Neural progenitor cell (in vitro differentiated cells): ENCODE measurements at places on chromosomes 2 and 18.
A peak's percentile ranks its signal among the peaks of the same experiment; 100 is the strongest.

DNA sequence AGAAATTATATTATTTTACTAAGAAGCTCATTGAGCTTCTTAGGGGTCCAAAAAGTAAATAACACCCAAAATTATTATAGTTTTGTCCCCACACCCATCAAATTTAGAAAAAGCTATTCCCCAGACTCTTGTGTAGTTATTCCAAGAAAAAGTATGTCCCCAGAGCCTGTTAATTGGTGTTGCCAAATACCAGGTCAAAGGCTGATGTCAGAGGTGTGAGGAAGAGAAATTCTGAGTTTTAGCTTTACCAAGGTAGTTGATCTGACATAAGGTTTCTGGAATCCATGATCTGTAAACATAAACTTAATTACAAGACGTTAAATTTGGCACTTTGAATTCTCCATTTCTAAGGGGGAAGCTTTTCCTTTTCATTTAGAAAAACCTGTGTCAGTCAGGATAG lies 29.3 kb upstream of the PSME4 start:
- no peak for DNase-seq

DNA sequence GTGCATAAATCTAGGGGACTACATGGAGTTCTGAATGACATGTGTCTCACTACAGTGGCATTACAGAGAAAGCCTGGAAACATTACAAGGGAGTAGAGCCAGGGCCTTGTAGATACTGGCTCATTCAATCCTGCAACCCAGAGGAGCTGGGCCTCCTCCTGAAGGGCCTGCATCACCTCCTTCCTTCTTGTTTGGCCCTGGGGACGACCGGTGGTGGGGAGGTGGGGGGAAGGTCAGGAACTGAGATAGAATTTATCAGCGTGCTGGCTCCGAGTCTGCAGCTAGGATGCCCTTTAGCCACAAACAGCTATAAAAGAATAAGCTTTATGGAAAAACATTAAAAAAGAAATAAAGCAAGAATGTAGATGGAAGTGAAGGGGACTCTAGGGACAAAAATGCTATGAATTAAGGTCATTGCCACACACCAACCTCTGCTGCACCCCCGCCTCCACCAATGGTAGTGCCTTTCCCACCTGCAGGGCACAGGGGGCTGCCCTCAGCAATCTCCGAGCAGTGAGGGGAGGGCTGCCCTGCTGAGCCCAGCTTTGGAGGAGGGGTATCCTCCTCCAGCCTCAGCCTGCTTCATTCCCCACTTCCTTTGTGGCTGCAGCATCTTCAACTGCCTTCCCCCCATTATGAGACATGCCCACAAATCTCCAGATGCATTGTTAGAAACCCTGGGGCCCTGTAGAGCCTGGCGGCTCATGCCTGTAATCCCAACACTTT lies 149.0 kb downstream of the MSH2 start:
- DNase-seq: no peak

DNA sequence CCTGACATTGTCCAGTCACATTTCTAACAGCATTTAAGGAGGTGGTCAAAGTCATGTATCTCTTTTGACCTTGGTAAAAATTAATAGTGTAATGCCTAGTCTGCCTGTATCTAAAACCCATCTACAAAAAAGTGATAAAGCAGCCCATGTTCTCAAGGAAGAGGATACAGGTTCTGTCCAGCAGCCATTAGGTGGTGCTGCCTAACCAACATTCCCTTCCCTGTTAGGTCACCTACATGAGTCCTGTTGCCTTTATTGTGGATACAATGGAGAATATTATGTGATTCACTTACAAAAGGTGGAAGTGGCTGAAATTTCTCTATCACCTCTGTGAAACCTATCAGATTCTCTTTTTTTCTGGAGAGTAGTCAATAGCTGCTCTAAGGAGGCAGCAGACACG lies 52.5 kb downstream of the AQP4 start:
- peak; percentile 66 for DNase-seq

GRCh38 chr18:61308795-61309393 lies 24.3 kb upstream of the CDH20 start:
- DNase-seq: peak; percentile 28

GRCh38 chr2:225272173-225272572 lies 127.3 kb upstream of the NYAP2 start:
- DNase-seq: no peak

- DNase-seq: peak; percentile 27
Measured at GRCh38 chr2:43542285-43542933, 53.4 kb downstream of the THADA start.

DNA sequence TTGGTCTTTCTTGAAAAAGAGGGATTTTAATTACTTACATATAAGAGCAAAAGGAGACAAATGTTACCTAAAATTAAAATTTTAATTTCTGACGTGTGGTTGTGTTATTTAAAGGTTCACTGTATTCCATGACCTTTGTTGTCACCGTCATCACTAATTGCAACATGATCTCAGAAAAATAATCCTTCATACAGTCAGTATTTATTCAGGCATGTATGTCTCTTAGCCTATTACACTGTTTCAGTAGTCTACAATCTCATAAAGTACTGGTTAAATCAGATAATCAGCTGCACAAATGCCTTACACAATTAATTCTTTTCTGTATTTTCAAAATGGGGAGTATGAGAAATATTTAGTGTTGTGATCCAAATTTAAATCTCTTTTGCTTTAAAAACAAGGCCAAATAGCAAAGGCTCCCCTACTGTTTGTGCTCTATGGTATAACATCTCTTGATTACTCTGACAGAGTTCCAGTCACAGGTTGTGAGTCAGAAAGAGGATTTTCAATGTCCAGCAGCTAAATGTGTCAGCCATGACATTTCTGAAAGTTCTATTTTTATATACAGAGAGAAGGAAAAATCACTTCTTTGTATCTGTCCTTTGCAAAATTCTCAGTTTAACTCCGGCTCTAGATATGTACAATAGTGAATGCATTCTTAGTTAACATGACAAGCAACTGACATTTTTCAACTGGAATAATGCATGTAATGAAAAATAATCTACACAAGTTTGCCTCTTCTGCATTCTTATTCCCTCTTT lies 184.0 kb downstream of the FIGN start:
- no peak for DNase-seq

DNA sequence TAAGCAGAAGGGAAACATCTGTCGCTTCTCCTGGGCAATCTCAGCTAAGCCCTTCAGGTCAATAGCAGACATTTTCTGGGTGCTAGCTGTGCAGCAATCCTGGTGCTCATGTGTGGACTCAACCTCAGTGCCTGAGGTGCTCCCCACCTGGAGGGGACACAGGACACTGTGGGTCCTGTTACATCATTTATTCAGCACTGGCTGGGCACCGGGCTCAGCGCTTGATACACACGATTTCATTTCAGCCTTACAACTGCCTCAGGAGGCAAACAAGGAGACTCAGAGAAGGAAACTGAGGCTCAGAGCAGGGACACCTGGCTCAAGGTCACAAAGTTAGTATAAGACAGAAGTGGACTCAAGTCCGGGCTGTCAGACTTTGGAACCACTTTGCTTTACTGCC lies 46.7 kb downstream of the MARCO start:
- no peak for DNase-seq

- DNase-seq: no peak
Measured at GRCh38 chr2:239929504-239929903, 95.6 kb downstream of the NDUFA10 start.

DNA sequence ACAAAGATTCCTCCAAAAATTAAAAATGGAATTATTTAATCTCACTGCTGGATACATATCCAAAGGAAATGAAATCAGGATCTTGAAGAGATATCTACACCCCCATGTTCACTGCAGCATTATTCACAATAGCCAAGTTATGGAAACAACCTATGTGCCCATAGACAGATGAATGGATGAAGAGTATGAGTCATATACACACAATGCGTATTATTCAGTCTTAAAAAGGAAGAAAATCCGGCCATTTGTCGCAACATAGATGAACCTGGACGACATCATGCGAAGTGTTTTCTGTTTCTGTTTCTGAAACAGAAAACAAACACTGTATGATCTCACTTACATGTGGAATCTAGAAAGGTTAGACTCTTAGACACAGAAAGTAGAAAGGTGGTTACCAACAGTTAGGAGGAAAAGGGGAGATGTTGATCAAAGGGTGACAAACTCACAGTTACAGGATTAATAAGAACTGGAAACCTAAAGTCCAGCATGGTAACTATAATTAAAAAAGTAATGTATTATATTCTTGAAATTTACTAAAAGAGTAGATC lies 87.8 kb upstream of the ERBB4 start:
- DNase-seq: no peak

DNA sequence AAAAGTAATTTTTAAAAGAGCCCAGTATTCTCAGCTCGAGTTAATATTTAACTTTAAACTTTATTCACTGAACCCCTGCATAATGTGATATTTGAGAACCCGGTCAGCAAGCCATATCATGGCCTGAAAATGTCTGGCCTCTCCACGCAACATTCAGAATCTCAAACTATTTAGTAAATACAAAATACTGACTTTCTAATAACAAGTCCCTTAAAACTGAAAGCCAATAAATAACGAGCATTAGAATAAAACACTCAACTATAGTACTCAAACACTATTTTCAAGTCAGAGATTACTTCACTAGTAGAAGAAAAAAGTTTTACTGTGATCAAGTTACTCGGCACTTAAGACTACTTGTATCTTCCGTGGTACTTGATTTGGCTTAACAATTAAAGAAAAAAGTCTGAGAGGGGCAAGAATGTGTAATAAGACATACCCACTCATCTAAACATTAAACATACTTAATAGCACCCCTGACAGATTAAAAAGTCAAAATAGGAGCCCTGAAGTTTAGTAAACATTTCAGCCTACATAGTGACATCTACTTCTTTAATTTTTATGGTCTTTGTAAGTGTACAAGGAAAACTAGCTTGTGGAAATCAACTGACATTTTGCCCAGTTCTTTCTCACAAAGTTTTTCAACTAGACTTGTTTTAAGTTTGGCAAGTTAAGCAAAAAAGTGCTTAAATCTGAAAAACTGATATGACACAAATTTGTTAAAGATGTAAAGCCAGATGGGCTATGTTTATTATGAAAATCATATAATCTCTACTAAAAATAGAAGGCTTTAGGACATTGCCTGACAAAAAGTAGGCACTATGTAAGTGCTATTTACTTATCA lies 38.2 kb downstream of the RTN4 start:
- no peak for DNase-seq

DNA sequence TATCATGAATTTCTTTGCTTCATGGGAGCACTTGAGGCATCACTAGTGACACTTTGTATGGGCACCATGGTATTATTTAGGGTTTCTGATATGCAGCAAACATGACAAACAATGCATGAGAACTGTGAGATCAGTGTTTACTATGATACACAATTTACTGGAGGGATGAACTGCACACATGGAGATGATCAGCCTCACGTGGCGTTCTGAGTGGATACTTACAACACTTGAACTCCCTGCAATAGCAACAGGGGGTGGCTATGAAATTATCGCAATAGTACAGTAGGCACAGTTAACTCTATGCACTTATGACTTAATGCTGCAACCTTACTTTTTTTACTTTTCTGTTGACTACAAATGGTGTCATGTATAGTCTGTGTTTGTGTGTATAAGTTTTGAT lies 18.5 kb upstream of the UGT1A8 start:
- no peak for DNase-seq

- DNase-seq: no peak
Measured at GRCh38 chr2:240405133-240405532, 30.3 kb upstream of the GPC1 start.

GRCh38 chr2:85887566-85888019 lies 1.2 kb downstream of the ST3GAL5 start:
- peak; percentile 46 for DNase-seq

DNA sequence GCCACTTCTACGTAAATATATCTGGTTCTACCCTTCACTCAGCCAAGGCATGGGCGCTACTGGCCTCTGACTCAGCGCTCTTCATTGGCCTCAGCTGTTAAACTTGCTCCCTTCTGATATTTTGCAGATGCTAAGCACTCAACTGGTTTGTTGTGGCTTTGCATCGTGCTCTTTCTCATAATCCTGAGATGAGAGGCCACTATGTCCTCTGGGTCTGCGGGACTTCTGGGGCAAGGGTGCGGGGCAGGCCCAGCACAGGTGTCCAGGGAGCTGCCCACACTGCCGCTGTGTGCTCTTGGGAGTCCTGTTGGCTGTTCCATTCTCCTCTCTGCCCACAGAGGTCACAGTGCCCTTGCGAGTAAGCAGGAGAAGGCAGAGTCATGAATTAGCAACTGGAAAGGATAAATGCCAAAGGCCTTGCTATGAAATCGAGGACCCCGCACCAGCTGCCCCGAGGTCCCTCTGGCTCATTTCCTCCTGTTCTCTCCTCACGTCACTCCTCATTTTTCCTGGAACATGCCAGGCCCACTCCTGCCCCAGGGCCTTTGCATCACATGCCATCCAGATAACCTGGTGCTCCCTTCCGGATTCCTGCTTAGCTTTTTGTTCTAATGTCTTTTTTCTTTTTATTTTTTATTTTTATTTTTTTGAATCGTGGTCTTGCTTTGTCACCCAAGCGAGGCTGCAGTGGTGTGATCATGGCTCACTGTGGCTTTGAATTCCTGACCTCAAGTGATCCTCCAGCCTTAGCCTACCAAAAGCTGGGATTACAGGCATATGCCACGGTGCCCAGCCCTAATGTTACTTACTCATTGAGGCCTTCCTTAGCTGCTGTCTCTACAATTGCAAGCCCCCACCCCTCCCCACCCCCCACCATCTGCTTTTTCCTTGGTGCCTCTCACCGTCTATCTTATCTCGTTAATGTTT lies 34.9 kb upstream of the MAT2A start:
- DNase-seq: no peak

DNA sequence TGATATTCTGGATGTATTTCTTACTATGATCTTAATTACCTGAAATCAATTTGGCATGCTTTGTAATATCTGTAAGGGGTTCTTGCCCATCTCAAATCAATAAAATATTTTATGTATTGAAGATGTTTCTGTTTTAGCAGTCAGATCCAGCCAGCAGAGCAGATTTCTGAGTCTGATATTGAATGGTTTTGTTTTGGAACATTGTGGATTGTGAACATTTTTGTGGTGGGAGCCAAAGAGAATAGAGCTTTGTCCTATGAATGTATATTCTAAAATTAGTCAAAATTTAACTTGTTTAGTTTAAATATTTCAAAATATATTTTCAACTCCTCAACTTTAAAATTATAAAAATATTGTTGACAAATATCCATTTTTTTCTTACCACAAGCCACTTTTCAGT lies 197.0 kb downstream of the UBE2E3 start:
- DNase-seq: no peak

- DNase-seq: peak; percentile 27
Measured at GRCh38 chr2:78586316-78586715, 439.2 kb upstream of the REG3G start.

GRCh38 chr18:34859496-34859895 lies 149.4 kb downstream of the DTNA start:
- no peak for DNase-seq

DNA sequence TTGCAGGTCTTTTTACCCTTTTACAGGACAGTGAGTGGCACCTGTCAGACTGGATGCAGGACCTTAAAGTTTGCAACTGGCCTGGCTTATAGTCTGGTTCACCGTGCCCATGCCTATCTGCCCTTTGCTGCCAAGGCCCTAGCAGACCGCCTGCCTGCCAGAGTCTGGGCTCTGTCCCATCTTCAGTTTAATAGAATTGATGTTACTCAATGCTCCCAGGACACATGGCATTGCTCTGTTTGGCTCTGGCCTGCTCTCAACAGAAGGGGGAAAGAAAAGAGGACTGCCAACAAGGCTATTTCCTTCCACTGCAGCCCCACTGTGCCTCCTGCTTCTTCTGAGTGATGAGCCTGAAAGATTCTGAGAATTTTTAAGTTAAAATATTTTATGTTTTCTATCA lies 25.6 kb upstream of the TMEM178A start:
- no peak for DNase-seq
